ENCODE measurements at places on chromosomes 5 and 9. TPM values are rescaled to one million over a fixed set of nuclear protein-coding genes. Genes with fewer than 3 reads are reported as not detected.
A peak's percentile ranks its signal among the peaks of the same experiment; 100 is the strongest.

DNA sequence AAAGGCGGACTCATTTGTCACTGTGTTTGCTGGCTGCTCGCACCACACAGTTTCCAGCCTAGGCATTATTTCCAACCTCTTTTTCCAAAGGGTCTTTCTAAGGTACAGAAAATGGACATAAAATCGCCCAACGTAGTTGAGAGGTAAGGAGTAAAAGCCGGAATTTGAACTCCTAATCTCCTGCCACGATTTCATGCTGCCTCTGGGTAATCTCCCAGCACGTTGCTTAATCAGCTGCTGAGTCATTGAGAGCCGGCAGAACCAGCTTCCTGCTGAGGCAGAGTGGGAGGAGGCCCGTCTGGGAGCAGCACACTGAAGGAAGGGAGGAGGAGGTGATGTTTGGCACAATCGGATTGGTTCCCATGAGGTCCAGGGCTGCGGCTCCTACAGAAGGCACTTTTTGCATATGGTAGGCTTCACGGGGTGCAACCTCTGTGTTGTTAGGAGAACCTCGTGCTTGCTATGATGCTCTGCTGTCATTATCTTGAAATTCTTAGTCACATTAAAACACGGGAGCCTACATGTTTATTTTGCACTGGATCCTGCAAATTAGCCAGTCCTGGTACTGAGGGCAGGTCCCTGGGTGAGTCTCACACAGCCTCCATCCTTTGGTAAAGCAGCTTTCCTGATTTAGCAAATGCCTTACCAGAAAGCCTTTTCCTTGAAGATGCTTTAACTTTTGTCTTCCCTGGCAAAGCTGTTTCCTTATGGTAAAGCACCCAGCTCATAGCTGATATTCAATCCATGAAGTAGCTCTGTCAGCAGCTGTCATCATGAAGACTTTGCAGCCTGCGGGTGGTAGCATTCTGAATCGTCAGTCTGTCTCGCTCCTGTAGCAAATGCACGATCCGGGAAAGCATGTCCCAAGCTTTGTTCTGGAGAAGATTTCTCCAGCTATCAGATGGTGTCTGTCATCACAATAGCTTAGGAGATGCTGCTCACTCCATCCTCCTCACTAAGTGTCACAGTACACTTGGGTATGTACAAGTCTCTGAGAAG lies 191.6 kb upstream of the MSX2 start:
- peak; percentile 95 for DNase-seq

GRCh38 chr5:180424094-180424493 lies 70.1 kb upstream of the CNOT6 start:
- DNase-seq: no peak

GRIN3A gene
- 0.09 TPM for total RNA-seq

DNA sequence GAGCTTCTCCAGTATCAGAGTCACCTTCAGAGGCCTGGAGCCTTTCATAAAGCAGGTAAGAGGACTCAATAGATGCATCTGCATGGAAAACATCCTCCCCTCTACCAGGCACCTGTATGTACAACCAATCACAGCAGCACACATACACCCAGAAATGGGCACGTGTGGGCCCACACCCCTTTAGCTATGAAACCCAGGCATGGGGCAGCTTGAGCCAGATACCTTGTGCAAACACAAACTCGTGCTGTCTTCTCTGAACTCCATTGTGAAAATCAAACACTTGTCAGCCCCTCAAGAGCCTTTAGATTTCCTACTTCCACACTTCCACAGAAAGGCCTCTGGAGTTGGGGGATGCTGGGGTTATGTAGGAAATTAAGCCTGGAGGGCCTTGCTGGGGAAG lies 1.1 kb upstream of the CSF2 start:
- DNase-seq: no peak

DNA sequence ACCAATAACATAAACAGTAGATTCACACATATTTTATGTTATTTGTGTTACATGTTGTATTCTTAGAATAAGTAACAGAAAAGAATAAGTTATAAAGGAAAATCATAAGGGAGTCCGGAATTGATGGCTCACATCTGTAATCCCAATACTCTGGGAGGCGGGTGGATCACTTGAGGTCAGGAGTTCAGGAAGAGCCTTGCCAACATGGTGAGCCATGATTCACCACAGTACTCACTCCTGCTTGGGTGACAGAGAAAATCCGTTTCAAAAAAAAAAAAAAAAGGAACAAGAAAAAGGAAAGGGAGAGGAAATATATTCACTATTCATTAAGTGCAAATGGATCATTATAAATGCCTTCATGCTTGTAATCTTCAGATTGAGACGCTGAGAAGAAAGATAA lies 533.3 kb upstream of the CDH9 start:
- DNase-seq: peak; percentile 8

CKMT2 gene
- not detected for total RNA-seq

DNA sequence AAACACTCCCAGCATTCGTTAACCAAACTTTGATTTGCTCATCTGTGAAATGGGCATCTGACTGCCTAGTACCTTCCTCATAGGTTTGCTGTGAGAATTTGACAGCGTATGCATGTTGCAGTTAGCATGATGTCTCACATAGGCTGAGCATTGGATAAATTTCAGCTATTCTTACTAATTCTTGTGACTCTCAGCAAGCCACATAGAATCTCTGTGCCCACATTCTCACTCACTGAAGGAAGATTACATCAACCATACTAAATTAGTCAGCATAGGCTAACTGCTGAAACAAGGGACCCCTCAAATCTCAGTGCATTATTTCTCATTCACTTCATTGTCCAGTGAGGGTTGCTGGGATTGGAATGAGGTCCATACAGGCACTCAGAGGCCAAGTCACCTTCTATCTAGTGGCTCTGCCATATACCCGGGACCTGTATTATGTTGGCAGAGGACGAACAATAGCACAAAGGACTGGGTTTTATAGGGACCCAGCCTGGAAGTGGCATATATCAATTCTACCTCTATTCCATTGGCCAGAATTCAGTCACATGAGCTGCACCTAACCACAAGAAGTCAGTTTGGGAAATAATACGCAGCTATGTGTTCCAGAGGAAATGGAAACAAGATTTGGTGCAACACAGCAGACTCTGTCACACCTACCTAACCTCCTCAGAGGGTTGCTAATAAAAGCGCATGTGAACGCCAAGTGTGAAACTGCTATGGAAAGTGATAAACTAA lies 4.2 kb upstream of the PTGER4 start:
- no peak for DNase-seq

MUSK gene
- not detected for total RNA-seq

BTNL9 gene
- total RNA-seq: not detected

GRCh38 chr9:134275375-134275774 lies 50.9 kb upstream of the RXRA start:
- no peak for DNase-seq

CCDC112 gene
- total RNA-seq: 30.7 TPM

TAF1L gene
- total RNA-seq: not detected

PCDHA13 gene
- total RNA-seq: 0.08 TPM

DNA sequence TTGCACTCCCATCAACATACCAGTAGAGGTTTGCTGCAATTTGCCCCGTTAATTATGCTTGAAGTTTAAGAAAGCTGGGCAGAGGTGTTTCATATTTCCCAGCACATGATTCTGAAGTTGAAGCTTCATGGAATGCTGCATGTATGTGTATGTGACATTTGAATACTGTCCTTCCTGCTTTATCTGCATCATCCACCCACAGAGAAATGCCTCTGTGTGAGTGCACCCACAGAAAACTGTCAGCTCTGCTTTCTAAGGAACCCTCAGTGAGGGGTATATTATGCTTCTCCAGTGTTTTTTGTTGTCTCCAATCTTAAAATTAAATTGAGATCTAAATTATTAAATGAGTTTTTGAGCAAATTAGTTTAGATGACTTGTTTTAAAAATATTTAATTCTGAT lies 358.1 kb upstream of the PIK3R1 start:
- no peak for DNase-seq

MELK gene
- 2.9 TPM for total RNA-seq

DIMT1 gene
- total RNA-seq: 32.7 TPM

CAMSAP1 gene
- 26.4 TPM for total RNA-seq

ZNF169 gene
- total RNA-seq: 4.0 TPM

- peak; percentile 15 for DNase-seq
Observed at GRCh38 chr5:116766470-116766947, 191.9 kb upstream of the SEMA6A start.

GRCh38 chr5:40834391-40834848 lies 602 bp downstream of the RPL37 start:
- peak; percentile 48 for DNase-seq

DNA sequence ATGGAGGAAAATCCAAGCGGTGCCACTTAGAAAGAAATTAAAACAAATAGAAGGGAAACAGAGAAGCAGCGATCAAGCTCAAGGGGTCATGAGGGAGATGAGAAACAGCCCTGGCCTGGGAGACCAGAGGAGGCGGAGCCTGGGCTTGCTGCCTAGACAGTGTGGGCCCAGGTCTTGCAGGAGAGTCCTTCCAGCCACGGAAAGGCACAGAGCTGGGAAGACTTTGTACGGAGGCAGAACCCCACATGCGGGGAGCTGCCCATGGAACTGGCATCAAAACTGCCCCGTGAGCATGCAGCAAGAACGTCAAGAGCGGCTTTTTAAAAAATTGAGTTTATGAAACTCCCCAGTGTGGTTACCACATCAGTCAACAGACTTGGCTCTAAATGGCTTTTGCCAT lies 119.4 kb downstream of the IRX1 start:
- DNase-seq: no peak

DNA sequence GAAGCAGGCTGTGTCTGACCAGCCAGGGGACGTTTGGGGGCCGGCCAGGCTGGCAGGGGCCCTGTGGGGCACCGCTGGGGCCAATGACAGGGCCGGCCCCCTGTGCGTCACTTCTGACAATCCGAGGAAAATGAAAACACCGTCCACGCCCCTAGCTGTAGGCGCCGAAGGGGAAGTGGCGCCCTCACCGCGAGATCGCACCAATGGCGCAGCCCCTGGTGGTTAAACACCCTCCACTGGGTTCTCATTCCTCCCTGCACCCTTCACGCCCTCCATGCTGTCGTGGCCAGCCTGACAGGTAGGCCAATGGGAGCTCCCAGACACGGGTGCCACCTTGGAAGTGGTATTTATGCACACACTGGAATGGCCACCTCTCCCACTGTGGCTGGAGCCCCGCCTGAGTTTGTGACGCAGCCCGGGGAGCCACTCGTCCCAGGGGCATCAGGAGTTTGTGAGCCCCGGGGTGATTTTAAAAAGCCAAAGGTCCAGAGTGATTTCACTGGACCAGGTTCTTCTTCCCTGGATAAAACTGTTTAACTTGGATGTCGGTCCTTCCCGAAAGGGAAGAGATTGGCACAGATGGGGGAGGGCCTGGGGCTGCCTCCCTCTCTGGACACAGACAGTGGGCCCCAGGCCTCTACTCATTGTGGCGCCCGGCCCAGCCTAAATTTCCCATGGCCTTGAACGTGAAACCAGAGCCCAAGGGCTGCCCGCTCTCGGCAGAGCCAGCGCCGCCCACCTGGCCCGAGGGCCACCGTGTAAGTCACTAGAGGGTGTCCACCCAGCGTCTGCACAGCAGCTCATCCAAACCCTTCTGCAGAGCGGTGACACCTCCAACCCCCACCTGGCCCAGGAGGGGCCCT lies 49.7 kb downstream of the NKD2 start:
- DNase-seq: no peak

SGCD gene
- 11.7 TPM for total RNA-seq

DNA sequence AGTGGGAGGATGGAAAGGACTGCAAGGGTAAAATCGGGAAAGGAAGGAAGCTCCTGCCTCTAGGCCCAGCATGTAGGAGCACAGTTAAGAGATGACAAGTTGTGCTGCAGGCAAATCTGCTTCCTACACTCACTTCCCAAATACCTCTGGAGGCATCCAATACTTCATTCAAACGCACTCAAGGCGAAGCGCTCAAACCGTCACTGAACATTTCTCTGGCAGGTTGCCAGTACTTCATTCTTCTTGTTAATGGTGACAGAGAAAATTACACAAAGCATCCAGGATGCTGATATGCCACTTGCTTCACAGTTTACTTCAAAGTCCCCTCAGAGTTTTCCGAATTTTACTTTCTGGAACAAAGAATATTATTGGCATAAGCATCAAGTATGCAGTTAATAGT lies 59.8 kb downstream of the NREP start:
- peak; percentile 38 for DNase-seq

DNA sequence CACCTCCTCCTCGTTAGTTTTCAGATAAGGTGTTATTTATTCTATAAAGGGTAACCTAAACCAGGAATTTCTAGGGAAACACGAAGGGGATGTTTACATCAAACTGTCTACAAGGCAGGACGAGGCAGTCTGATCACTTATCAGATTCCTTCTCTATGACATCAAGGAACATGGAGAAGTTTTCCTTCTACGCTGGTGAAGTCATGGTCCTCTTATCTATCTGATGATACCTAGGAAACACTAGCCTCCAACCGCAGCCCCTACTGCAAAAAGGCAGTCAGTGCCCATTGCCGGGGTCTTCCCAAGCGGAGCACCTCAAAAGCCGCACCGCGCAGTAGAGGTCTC lies 1.5 kb downstream of the MPDZ start:
- DNase-seq: peak; percentile 59

GRCh38 chr5:45038366-45038987 lies 229.7 kb downstream of the MRPS30 start:
- DNase-seq: peak; percentile 4

SLCO4C1 gene
- 0.09 TPM for total RNA-seq

CDH9 gene
- 0.16 TPM for total RNA-seq

DNA sequence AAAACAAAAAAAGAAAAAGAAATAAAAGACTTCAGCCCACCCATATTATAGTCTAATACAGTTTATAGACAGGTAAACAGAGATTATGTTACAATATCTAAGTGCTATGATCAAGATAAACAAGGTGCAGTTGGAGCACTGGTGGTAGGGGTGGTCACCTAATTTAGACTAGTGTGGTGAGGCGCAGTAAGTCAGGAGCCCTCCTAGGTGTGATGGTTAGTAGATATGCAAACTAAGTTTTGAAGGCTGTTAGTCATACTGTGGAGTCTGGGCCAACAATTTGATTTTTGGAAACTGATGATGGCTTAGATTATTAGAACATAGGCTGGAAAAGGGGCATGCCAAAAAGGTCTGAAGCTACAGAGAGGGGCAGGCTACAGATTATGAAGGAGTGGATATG lies 14.7 kb downstream of the NIPBL start:
- no peak for DNase-seq

- DNase-seq: no peak
Observed at GRCh38 chr5:32559411-32559810, 25.9 kb upstream of the SUB1 start.

DNA sequence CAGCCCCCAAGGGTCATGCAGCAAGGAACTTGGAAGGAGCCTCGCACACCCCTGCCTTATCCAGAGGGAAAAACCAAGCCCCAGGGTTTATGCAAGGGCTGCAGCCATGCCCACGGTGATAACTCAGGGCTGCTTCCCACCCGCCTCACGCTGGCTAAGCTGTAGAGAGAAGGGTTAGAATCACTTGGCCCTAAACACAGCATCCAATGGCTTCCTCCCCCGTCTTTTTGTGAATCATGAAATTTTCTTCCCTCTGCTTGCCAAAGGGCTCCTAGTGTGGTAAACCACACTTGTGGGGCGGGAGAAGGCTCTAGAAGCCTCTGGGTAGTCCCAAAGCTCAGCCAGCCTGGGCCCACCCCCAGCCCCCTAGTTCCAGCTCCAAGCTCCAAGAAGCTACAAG lies 55.9 kb upstream of the ORM1 start:
- peak; percentile 64 for DNase-seq
